ENCODE measurements at places on chromosomes 2 and 18. TPM values are rescaled to one million over a fixed set of nuclear protein-coding genes. Genes with fewer than 3 reads are reported as not detected.

- H3K27me3 ChIP-seq: no peaks in the 10 kb centered on the region
- H3K4me1 ChIP-seq: peaks cover 61% of the 10 kb centered on the region
- H3K4me3 ChIP-seq: no peak overlapping the region
Measured at GRCh38 chr2:95057535-95058370, 32.2 kb downstream of the MAL start.

DES gene
- 4.8 TPM for total RNA-seq

DNA sequence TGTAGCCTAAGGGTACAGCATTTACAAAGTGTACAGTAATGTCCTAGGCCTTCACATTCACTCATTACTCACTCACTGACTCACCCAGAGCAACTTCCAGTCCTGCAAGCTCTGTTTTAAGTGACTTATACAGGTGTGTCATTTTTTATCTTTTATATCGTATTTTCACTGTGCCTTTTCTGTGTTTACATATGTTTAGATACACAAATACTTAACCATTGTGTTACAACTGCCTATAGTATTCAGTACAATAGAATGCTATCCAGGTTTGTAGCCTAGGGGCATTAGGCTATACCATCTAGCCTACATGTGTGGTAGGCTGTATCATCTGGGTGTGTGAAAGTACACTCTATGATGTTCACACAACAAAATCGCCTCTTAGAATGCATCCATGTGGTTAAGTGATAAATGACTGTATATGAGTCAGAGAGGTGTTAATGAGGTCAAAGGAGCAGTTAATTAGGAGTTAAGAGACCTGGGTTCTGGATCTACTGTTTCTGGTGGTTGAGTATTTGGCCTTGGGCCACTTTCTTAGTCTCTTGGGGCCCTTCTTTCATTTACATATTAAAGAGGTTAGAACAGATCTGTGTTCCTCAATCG, 149.1 kb downstream of the GREB1L start:
- no peak overlapping the region for H3K27ac ChIP-seq
- DNase-seq: no peak
- H3K4me1 ChIP-seq: no peaks in the 10 kb centered on the region
- H3K4me3 ChIP-seq: no peak overlapping the region
- H3K27me3 ChIP-seq: no peaks in the 10 kb centered on the region

DNA sequence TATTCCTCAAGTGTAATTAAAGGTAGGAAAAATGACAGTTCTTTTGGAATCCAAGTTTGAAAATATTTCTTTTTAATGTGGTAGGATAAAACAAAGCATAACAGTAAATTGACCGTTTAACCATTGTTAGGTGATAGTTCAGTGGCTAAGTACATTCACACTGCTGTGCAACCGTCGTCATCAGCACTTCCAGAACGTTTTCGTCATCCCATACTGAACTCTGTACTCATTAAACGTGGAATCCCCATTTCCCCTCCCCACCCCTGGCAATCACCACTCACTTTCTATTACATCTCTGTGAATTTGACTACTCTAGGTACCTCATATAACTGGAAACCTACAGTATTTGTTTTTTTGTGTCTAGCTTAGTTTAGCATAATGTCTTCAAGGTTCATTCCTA, 32.9 kb upstream of the FZD5 start:
- no peak overlapping the region for H3K27ac ChIP-seq
- no peaks in the 10 kb centered on the region for H3K36me3 ChIP-seq
- no peaks in the 10 kb centered on the region for H3K27me3 ChIP-seq
- DNase-seq: no peak
- no peak overlapping the region for H3K4me3 ChIP-seq
- no peaks in the 10 kb centered on the region for H3K4me1 ChIP-seq

- H3K4me3 ChIP-seq: no peak overlapping the region
- DNase-seq: no peak
- H3K27ac ChIP-seq: no peak overlapping the region
- no peaks in the 10 kb centered on the region for H3K27me3 ChIP-seq
- H3K36me3 ChIP-seq: no peaks in the 10 kb centered on the region
Measured at GRCh38 chr2:218168016-218168415, 1.3 kb upstream of the CXCR1 start.

DNA sequence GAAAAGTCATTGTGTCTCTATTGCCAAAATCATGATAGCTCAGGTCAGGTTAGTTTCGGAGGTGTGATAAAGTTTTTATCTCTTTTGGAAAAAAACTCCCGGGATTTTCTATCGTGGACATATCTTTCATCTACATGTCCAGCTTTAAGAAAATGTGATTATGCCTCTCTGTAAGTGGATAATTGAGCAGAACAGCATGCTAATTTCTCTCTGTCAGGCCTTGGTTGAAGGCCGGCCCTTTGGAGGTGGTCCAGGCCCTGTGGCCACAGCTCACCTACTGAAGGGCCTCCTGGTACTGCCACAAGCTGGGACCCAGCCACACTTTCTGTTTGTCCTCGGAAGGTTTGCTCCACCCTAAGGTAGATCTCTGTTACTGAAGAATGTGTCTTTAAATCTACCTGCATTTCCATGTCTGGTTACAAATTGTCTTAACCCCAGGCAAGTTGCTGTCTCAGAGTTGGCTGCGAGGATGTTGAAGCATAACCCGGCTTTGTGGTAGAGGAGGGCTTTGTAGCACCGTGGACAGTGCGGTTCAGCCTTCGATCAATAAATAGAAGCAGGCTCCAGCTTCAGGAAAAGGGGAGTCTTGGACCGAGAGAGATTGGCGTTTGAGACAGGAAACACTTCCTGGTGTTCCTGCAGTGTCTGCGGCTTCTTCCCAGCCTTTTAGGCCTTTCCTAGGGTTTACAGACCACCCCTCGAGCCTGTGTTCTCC, 25.5 kb downstream of the TCF7L1 start:
- no peaks in the 10 kb centered on the region for H3K36me3 ChIP-seq
- no peak overlapping the region for H3K27ac ChIP-seq
- no peak overlapping the region for H3K4me3 ChIP-seq

DNA sequence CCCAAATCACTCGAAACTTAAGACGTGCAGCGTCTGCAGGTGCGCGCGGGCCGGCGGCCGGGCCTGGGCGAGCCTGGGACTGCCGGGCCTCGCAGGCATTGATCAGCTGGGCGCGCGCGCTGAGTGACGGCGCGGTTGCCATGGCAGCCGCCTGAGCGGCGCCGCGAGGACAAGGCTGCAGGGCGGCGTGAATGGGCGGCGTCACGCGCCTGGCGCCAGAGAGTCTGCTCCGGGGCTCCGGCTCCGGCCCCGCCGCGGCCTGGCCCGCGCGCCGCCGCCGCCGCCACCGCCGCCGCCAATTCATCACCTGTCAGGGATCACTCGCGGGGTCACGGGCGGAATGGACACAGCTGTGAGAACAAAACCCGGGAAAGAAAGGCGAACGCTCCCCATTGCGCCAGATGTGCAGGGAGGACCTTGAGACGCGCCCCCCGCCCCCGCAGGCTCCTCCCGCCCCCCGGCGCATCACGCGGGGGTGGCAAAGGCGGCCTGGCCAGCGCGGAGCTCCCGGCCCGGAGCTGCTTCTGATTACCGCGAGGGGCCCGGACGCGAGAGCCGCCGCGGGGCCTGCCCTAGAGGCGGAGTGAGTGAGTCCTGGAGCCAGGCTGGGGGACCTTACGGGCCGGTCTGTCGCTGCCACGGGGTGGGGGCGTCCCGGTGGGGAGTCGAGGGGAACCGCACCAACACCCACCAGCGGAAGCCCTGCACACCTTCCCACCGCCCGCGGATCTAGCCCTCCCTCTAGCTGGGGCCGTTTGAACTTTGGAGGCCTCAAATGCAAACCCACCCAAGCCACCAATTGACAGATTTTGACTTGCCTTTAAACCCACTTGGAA, 2.9 kb upstream of the ID2 start:
- H3K4me3 ChIP-seq: peak overlapping the region; percentile 58
- DNase-seq: peak; percentile 97
- peaks cover 4% of the 10 kb centered on the region for H3K27me3 ChIP-seq
- H3K36me3 ChIP-seq: no peaks in the 10 kb centered on the region

ZNF521 gene
- 63.9 TPM for total RNA-seq

UGT1A10 gene
- total RNA-seq: not detected
